ENCODE measurements at places on chromosomes 4 and X. TPM values are rescaled to one million over a fixed set of nuclear protein-coding genes. Genes with fewer than 3 reads are reported as not detected.

NUP62CL gene
- total RNA-seq = not detected

RAB40A gene
- not detected for total RNA-seq

NPY5R gene
- not detected for total RNA-seq

AWAT2 gene
- not detected for total RNA-seq

CXCR3 gene
- not detected for total RNA-seq

CSAG1 gene
- total RNA-seq = not detected

All from mammary microvascular endothelial cell (primary cell).